ENCODE measurements at places on chromosomes 16 and 17.

GRCh38 chr17:72592967-72593325 lies 472.1 kb downstream of the SOX9 start:
- no peak for DNase-seq

DNA sequence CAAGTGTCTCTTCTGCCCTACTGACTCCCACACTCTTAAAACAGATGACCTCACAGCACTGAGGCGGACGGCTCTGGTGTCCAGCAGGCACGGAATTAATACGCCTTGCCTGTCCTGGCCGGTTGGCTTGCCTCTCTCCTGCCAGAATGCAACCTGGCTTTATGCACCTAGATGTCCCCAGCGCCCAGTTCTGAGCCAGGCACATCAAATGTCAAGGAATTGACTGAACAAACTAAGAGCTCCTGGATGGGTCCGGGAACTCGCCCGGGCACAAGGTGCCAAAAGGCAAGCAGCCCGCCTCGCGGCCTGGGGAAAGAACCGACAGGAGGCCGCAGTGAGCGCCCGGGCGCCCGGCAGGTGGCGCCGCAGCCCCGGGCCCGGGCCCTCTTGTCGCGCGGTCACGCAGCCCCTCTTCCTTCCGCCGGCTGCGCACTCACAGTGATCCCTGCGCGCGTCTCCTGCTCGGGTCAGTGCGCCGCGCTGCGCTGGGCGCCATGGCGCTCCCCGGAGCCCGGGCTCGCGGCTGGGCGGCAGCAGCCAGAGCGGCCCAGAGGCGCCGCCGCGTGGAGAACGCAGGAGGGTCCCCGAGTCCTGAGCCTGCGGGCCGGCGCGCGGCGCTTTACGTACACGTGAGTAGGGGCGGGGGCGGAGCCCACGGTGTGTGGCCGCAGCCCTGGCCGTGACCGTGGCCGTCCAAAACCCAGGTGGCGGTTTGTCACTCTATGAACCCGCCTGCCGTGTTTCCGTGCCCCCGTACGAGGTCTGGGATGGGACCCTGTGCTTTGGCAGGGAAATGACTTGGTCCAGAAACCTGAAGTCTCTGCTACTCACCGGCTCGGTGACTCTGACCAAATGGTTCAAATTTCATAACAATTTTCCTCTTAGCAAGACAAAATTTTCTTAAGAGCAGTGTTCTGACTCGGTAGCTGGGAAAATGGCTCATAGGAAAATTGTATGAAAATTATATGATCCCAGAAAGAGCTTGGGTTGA lies at the start of gene RSAD1:
RSAD1 (plus strand) TSS at position 470 of the 991 bp plus-strand sequence; CDS start at position 495, 25 bp downstream.
- DNase-seq = peak; percentile 92

DNA sequence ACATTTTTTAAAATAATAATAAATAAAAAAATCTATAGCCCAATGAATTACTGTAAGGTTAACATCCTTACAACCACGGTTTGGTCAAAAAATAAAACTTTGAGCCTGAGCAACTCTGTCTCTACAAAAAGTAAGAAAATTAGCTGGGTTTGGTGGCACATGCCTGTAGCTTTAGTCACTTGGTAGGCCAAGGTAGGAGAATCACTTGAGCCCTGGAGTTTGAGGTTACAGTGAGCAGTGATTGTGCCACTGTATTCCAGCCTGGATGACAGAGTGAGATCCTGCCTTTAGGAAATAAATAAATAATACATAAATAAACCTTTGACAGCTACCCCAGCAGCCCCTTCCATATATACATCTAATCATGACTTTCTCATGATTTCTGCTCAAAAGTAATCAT lies 26.9 kb upstream of the PHAF1 start:
- no peak for DNase-seq

GRCh38 chr17:82414548-82415281 lies 3.4 kb upstream of the HEXD start:
- peak; percentile 82 for DNase-seq

- no peak for DNase-seq
Measured at GRCh38 chr16:3470723-3471122, 24.6 kb downstream of the C16orf90 start.

GRCh38 chr16:57533431-57534336 lies 2.7 kb downstream of the CCDC102A start:
- peak; percentile 8 for DNase-seq

DNA sequence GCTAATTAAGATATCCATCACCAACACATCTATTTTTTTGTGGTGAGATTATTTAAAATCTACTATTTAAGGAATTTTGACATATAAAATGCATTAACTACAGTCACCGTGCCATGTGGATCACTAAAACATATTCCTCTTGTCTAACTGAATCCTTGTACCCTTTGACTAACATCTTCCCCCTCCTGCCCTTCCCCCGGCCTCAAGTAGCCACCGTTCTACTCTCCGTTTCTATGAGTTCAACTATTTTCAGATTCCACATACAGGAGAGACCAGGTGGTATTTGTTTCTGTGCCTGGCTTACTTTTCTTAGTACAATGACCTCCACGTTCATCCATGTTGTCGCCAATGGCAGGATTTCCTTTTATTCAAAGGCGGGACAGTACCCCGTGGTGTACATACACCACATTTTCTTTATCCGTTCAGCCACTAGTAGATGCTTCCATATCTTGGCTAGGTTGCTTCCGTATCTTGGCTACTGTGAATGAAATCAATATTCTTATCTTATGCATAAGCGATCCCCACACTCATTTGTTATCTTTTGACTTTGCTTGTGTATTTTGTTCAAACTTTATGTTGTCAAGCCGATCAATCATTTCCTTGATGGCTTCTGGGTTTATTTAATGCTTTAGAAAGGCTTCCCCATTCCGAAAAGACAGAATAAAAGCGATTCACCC lies 134.7 kb downstream of the KCNJ12 start:
- DNase-seq = no peak
